NCI-H446 treated with DMSO at 0.1 percent for 48 hours (cell line): ENCODE measurements at places on chromosomes 12 and 14.

- DNase-seq = no peak
These were observed 128.9 kb upstream of the SOX5 start for GRCh38 chr12:24078318-24078765.

- DNase-seq = no peak
These were observed 59.8 kb upstream of the KRR1 start for GRCh38 chr12:75571204-75571603.

GRCh38 chr12:123271001-123271668, 521 bp downstream of the CDK2AP1 start:
- no peak for DNase-seq

DNA sequence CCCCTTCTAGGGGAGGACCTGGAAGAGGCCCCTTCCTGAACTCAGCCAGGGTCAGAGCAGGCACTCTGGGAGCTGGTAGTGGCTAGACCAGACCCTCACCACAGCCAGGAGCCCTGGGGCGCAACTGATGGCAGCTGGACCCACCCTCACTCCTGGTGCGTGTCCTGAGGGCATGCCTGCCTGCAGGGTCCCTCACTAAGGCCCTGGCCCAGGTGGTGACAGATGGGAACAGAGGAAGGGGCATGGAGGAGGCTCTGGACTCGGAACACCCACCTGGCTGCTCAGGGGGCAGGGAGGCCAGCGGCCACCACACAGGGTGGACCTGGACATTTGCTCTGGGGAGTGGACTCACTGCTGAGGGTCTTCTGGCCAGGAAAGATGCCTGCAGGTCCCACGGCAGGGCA, 342.2 kb upstream of the SFSWAP start:
- no peak for DNase-seq

DNA sequence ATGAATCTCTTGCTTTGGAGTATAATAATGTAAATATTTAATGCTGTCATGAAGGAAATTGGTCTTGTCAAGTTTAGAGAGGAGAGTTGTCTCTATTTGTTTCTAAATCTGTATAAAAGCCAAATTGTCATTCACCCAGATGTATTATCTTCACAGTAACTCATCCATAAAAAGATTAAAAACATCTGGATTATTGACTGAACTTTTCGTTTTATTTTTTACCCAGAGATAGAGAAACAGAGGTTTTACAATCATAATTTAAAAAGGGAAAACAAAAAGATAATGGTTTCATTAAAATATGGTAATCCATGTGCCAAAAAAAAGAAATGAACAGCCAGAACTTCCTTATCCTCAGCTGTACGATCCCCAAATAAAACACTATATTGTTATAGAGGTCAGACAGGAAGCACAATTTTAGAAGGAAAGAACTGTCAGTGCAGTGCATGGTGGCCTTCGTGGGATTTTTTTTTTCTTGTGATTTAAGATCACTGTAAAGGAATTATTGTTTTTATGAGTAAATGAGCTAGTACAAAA, 125.9 kb downstream of the ACSS3 start:
- no peak for DNase-seq

GRCh38 chr14:99850709-99851108, 57.5 kb downstream of the EML1 start:
- no peak for DNase-seq

DNA sequence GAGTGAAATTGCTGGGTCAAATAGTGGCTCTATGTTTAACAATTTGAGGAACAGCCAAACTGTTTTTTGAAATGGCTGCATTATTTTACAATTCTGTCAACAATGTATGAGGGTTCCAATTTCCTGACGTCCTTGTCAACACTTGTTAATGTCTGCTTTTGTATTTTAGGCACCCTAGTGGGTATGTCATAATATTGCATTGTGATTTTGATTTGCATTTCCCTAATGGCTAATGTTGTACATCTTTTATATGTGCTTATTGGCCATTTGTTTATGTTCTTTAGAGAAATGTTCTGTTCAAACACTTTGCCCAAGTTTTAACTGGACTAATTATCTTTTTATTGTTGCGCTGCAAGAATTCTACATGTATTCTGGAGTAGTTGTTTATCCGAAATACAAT, 93.2 kb downstream of the GPR65 start:
- no peak for DNase-seq

DNA sequence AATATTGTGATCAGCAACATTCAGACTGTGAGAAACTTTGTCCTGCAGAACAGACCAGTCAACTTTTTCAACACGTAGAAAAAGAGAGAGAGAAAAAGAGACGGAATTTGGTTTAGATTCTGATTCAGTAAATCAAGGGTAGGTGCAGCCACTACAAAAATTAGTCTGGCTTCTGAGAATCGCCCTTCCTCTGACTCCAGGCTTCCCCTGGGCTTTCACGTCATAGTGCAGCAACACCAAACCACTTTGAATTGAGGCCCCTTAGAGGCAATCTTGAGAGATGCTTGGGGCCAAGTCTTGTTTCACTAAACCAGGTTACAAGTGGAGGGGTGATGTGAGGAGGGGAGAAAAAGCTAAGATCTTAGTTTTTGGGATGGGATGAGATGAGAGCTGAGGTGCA, 37.5 kb upstream of the PTGR2 start:
- no peak for DNase-seq

DNA sequence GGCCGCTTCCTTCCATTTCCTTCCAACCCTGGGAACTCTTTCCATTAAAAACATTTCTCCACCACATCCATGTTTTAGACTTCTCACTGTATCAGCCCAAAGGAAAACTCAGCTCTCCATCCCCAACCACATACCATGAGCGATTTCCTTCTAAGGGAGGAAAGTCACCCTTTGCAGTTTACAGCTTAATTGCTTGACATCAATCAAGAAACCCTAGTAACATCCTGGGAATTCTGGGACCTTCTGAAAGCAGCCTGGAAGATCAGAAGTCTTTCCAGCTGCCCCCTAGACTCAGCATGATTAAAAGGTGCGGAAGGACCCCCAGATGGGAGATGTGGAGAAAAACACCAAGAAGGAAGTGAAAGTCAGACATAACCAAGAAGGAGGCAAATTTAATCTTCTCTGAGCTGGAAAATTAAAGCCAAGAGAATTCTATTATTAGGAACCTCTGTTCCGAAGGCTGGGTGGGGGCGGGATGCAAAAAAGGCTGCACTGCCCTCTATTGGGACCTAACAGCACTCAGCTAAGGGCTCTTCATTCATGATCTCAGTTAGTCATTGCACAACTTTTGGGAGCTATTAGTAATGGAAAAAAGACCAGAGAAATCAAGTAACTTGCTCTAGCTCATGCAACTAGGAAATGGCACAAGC, 73.3 kb upstream of the PLXNC1 start:
- DNase-seq = peak; percentile 77

DNA sequence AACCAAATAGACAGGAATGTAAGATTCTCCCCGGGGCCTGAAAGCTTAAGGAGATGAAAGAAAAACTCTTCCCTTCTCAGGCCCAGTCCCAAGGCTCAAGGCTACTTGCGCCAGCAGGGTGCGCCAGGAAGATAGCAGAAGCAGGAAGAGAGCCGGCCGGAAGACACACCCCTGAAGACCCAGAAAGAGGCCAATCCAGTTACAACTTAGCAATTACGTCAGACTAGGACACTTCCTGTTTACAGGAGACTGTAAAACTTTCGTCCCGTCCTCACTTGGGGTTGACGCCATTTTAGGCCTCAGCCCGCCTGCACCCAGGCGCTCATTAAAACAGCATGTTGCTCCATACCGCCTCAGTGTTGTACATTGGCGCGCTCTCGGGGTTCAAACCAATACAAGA, 9.4 kb downstream of the COX16 start:
- no peak for DNase-seq

DNA sequence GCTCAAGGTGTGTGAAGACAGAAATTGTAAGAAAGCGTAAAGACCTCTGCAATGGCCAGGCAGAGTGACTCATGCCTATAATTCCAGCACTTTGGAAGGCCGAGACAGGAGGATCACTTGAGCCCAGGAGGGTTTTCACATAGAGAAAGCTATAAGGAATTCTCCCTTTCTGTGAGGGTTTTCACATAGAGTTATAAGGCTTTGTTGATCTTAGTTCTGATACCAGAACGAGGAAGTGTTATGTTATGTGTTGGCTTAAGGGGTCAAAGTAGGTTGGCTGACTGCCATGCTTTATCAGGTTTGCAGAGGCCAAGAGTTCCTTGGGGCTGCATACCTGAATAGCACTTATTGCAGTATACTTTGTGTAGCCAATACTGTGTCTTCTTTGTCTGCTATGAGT, 139.1 kb downstream of the ERC1 start:
- DNase-seq = no peak

DNA sequence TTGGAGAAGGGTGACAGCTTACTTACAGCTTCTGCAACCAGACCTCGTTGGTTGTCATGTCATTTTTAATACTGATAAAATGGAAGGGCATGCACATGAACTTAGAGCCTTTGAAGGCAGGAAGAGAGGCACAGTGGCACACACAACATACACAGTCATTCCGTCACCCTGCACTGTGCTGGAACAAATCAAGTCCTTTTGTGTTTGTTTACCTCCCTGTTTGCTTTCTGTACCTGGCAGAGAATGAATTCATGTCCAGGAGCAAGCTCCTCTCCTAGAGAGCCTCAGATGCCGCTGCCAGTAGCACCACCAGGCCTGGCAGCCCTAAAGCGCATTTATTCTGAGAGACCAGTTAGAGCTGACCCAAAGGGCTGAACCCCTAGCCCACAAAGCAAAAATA, 460.3 kb downstream of the EGLN3 start:
- DNase-seq = no peak

- DNase-seq = no peak
These were observed 77.7 kb downstream of the SETD3 start for GRCh38 chr14:99402950-99403349.

DNA sequence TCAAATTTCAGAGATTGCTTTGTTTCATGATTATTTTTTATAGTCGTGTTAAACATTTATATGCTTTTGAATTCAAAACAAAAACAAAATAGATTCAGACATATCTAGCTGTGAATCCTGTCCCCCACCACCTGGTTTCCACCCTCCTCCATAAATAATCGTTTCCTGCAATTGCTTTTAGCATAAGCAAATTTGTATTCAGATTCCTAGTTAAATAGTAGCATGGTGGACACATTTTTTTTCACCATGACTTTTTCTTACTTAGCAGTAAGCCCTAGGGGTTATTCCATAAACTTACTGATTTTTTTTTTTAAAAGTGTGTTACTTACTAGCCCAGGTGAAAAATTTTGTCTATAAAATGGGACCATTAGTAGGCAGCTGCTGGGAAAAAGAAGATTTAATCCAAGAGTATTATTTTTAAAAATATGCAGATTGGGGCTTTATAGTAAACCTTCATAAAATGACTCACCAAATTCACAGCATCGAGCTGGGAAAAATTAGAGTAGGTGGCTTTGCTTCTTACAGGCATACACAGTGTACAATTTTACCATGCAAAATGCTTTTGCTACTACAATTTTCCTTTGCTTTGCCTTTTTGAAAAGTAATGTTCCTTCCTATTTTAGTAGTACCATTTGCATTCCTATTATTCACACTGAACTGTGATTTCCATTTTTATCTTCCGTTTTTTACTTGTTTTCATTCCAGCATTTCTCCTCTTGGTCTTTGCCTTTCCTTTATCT, 117.8 kb downstream of the BTG1 start:
- no peak for DNase-seq

- DNase-seq = no peak
These were observed 421.9 kb downstream of the LRFN5 start for GRCh38 chr14:42028607-42029006.

- no peak for DNase-seq
These were observed 16.5 kb downstream of the CLEC1A start for GRCh38 chr12:10082117-10082874.

GRCh38 chr12:98280152-98280551, 235.2 kb upstream of the TMPO start:
- no peak for DNase-seq

- no peak for DNase-seq
These were observed 166.9 kb upstream of the LRIG3 start for GRCh38 chr12:59087077-59087673.

DNA sequence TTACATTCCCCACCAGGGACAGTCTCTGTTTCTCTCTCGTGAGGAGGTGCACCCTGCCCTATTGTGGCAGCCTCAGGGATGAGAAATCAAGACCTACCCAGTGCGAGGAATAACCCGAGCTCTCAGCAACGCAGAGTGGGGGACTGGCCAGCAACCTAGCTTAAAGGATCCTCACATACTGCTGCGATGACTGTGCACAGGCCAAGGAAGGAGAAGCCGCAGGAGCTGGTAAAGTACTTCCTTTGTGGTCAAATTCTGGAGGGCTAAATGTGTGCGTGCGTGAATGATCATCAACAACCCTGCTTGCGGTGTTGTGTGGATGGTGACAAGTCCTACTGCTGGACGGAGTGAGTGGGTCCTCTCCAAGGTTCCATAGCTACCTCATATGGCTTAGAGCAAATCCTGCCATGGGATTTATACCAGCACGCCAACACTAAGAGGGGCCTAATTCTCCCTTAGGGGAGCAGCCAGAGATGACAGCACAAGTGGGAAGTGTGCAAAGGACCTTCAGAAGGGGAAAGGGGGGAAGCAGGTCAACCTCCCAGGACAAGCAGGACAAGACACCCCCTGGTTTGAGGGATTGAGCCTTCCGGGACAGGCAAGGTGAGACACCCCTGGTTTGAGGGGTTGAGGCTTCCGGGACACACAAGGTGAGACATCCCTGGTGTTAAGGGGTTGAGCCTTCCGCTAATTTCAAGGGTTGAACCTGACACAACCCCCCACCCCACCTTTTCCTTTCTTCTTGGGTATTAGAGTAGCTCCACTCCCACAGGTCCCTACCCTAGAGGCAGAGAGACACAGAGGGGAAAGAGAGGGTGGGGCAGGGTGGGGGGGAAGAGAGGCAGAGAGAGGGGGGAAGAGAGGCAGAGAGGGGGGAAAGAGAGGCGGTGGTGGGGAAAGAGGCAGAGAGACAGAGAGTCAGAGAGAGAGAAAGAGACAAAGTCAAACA, 58.8 kb upstream of the AP4S1 start:
- DNase-seq = no peak

DNA sequence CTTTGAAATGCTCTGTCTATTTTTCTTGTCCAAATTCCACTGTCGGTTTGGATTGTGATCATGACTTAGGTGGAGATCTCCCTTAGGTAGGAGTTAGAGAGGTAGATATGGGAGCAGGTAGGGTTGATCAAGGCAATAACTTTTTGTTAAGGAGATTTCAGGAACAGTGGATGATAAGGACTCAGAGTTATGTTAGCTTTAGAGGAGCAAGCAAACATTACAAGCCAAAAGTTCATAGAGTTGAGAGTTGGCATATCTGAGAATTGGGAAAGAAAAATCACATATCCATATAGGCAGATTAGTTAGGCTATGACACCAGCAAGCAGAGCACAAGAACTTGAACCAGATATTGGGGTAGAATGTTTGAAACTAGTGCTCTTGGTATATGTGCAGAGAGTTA, 43.1 kb upstream of the C12orf75 start:
- DNase-seq = no peak

DNA sequence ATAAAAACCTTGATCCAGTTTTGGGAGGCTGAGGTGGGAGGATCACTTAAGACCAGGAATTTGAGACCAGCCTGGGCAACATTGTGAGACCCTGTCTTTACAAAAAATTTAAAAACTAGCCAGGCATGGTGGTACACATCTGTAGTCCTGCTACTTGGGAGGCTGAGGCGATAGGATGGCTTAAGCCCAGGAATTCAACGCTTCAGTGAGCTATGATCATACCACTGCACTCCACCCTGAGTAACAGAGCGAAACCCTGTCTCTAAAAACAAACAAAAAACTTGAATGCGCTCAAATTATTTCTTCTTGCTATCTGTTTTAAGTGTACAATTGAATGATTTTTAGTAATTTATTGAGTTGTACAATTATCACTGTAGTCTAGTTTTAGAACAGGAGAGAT, 20.1 kb downstream of the WDR20 start:
- no peak for DNase-seq

- DNase-seq = peak; percentile 96
These were observed 6.0 kb downstream of the FOXG1 start for GRCh38 chr14:28772613-28773012.
